Cerebellar cortex (tissue), 1 donor: ENCODE measurements at places on chromosomes 3 and 15.
A peak's percentile ranks its signal among the peaks of the same experiment; 100 is the strongest.

- no peak for DNase-seq
Measured at GRCh38 chr3:13715961-13716360, 163.9 kb downstream of the WNT7A start.

DNA sequence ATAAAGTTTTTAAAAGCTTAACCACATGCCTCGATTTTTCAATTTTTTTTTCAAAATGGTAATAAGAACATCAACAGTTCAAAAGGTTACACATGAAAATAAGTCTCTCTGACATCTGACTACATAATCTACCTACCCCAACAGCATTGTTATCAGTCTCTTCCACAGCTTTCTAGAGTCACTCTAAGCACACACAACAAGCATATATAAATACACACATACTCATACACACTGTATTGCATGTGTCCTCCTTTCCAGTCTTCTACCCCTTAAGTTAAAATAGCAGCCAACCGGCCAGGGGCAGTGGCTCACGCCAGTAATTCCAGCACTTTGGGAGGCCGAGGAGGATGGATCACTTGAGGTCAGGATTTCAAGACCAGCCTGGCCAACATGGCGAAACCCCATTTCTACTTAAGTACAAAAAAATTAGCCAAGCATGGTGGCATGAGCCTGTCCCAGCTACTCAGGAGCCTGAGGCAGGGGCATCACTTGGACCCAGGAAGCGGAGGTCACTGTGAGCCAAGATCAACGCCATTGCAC, 12.2 kb downstream of the TBL1XR1 start:
- no peak for DNase-seq

GRCh38 chr3:153396581-153396980, 234.6 kb downstream of the RAP2B start:
- no peak for DNase-seq

GRCh38 chr3:197746209-197746608, 3.5 kb upstream of the FYTTD1 start:
- no peak for DNase-seq

- DNase-seq: no peak
Measured at GRCh38 chr3:134004841-134005240, 24.9 kb downstream of the SLCO2A1 start.

- peak; percentile 20 for DNase-seq
Measured at GRCh38 chr15:48644827-48645557, 517 bp downstream of the FBN1 start.

- no peak for DNase-seq
Measured at GRCh38 chr3:55489798-55490132, 2.7 kb upstream of the WNT5A start.

- peak; percentile 29 for DNase-seq
Measured at GRCh38 chr3:129184396-129184657, 631 bp upstream of the CNBP start.

DNA sequence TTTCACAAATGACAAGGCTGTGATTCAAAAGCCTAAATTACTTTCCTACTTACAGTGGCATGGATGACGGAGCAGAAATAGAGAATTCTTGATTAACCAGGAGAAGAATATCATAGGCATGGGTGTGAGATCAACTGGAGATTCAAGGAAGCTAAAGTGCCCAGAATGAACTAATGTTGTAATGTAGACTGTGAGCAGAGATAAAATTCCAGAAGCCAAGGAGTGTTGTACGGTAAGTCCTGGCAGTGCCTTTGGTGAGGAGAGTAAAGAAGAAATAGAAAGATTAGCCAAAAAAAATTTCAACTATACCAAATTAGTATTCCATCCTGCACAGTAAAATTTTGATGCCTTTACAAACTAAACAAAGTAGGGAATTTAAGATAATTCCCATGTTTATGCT, 75.9 kb downstream of the ZBTB20 start:
- DNase-seq: no peak

DNA sequence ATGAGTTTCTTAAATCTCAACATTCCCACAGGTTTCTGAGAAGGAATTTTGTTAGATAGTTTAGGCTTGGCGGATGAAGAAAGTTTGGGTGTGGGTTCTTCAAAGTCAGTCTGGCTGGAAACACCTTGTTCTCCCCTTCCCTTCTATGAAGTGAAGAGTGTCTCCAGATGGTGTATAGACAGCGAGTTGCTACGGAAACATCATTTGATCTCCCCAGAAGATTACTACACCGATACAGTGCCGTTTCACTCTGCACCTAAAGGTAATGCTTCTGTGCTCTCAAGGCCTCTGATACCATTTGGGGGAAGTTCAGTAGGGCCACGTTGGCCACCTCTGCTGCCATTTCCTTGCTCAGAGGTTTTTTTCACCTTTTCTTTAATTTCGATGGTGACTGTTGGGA, 20.6 kb downstream of the DLEC1 start:
- no peak for DNase-seq

GRCh38 chr3:39982665-39983357, 173.4 kb downstream of the MYRIP start:
- DNase-seq: peak; percentile 19

DNA sequence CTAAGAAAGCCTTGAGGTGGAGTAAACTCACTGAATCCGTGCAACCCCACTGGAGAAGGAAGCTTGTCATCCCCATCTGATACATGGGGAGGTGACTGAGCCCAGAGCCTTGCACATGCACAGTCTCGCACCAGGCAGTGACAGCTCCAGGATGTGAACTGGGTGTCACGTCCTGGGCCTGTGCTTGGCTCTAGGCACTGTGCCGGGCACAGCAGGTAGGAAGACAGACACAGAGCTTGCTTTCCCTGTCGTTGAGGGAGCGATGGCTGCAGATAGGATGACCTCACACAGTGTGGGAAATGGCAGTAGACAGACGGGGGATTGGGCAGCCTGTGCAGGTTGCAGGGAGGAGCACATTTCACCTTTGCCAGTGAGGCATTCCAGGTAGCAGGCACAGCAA, 12.2 kb upstream of the ATP2B2 start:
- peak; percentile 76 for DNase-seq

DNA sequence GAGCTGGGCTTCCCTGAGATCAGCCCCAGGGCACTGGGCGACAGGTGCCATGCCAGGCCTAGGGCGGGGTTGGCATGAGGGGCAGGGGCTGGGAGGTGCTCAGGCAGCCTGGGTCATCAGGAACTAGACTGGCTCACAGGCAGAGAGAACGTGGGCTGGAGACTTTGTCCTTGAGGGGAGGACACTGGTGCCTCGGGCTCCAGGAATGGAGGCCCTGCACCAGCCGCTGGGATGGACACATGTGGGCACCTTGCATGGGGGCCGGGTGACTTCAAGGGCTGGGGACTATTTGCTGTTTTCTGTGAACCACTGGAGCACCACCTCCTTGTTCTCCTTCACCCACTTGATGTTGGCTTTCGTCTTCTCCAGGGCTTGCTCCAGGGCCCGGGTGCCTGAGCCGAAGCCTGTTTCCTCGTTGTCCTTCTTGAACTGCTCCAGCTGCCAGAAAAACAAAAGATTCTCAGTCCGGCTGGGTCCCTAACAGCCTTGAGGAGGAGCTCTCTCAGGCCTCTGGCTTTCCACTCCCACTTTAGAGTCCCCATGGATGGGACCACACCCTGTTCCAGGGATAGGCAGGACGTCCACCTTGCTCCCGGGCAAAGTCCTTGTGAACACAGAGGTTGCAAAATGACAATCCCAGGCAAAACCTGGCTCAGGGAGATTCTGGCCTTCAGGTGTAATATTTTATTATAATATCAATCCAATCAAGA, 9.1 kb downstream of the MESP2 start:
- DNase-seq: no peak

- DNase-seq: peak; percentile 21
Measured at GRCh38 chr3:148718982-148719862, 21.5 kb downstream of the AGTR1 start.

DNA sequence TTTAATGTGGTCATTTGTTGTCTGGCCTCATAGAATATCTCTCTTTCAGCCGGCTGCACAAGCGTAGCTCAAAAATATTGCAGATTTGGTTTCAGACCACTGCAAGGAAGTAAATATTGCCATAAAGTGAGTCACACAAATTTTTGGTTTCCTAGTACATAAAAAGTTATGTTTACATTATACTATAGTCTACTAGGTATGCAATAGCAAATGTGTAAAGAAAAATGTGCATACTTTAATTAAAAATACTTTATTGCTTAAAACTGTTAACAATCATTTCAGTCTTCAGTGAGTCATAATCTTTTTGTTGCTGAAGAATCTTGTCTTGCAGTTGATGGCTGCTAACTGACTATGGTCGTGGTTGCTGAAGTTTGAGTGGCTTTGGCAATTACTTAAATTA, 425.1 kb upstream of the ROBO1 start:
- DNase-seq: no peak

DNA sequence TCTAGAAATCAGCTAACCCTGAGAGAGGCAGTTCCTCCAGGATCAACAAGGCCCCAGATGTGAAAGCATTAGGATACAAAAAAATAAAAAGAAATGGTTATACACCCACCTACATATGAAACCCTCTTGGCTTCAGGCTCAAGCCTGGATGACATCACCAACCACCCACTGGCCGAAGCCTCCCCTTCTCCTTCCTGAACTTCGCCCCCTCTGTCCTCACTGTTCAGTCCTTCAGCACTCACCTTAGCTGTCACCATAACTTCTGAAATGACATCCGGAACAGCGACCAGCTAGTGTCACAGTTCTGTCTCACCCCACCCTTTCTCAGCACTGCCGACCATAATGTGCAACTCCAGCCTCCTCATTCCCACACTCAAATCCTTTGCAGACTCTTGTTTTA, 98.7 kb downstream of the PLCH1 start:
- DNase-seq: no peak

DNA sequence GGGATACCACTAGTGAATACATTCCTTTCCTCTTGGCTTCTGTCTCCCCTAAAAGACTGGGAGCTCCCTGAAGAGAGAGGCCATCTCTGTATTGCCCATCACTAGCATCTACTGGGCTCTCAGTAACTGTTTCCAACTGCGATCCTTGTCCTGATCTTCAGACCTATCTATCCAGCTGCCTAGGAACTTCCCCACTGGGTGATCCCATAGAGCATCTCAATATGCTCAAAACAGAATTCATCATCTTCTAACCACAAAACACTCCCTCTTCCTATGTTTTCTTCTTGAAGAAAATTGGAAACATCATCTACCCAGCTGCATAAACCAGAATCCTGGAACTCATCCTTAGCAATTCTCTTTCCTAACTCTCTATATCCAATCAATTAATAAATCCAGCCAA, 54.6 kb downstream of the PLD1 start:
- DNase-seq: no peak

DNA sequence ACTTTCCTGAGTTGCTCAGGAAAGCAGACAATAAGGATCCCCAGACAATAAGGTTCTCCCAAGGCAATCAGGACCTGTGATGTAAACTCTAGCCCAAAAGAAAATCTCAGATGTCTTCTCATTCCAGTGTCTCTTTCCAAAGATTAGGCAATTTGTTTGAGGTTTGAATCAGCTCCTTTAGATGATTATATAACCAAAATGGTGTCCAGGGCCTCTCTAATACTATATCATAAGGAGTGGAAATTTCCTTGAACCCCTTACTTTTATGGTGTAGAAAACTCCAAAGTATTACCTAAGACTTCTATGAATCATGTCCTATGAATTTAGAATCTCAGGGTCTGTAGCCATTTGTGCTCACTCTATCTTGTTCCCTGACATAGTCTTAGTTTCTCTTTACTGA, 65.9 kb downstream of the GPR176 start:
- DNase-seq: no peak

- DNase-seq: no peak
Measured at GRCh38 chr3:32646761-32647160, 38.2 kb upstream of the CNOT10 start.

- peak; percentile 93 for DNase-seq
Measured at GRCh38 chr3:186406669-186407635, 44.9 kb upstream of the DGKG start.

DNA sequence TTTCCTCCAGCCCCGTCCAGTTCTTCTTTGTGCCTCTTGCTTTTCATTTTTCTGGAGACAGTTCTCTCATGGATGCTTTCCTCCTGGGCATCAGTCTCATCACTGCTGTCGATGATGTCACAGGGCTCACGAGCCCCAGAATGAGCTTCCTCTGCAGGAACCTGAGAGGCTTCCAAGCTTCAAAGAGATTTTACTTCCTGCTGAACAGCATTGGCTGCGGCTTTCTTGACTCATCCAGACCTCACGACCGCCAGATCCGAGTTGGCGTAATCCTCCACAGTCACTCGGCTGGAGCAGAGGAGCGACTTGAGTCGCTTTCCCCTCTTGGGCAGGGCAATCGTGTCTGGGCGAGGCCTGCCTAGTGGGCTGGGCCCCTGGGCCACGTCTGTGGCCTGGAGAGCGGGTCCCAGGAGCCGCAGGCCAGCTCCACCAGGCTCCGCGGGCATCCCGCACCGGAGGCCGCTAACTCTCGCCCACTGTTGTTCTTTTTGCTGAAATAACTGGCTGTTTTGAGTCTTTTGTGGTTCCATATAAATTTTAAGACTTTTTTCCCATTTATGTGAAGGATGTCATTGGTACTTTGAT, 20.8 kb upstream of the FAN1 start:
- DNase-seq: peak; percentile 77

- no peak for DNase-seq
Measured at GRCh38 chr15:97096303-97096835, 765.9 kb downstream of the NR2F2 start.

- no peak for DNase-seq
Measured at GRCh38 chr3:115347737-115348136, 200.6 kb upstream of the ZBTB20 start.

- no peak for DNase-seq
Measured at GRCh38 chr3:147372525-147373027, 33.8 kb downstream of the ZIC4 start.

DNA sequence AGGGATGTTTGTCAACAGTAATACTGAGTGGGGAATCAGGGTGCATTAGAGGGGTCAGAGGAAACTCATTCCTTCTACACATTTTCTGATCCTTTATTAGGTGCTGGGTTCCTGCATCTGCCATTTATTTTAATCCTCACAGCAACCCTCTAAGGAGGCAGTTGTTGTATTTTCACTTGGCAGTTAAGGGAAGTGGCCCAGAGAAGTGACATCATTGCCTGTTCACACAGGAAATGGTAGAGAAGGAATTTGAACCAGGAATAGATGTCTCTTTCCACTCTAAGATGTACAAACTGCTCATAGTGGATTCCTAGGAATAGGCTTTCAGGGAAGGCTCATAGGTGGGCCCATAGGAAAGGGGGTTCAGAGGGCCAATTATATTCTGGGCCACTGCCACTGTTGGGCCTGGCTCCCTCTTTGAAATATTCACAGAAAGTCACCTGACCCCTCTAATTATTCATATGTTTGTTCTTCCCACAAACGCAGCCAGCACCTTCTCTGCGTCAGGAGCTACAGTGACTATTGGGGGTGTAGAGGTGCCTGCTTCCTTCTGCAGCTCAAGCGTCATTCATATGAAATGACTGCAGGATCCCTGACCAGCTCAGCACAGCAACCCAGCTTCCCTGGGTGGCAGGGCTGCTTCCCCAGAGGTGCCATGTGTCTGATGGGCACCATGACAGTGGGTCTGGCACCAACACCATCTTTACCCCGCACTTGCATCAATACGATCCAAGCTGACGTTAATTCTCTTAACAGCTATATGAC, 163.9 kb upstream of the SMAD3 start:
- DNase-seq: peak; percentile 44

DNA sequence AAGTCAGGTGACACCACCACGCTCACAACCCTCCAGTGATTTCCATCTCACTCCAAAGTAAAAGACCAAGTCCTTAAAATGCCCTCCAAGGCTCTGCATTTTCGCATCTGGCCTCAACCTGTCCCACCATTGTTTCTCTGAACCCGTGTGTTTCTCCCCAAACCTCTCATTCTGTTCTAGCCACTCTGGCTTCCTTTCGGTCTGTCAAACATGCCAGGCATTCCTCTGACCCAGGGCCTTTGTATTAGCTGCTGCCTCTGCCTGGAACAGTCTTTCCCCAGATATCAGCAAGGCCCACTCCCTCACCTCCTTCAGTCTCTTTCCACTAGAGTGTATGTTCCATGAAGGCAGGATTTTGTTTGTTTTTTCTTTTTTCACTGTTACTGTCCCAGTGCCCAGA, 16.0 kb downstream of the MAP2K5 start:
- DNase-seq: no peak
